Stimulated activated CD8-positive, alpha-beta memory T cell treated with anti-CD3 and anti-CD28 coated beads, Interleukin-7, amount 100 ng/mL, for 1 hour (primary cell): ENCODE measurements at places on chromosomes 11 and 22.

DNA sequence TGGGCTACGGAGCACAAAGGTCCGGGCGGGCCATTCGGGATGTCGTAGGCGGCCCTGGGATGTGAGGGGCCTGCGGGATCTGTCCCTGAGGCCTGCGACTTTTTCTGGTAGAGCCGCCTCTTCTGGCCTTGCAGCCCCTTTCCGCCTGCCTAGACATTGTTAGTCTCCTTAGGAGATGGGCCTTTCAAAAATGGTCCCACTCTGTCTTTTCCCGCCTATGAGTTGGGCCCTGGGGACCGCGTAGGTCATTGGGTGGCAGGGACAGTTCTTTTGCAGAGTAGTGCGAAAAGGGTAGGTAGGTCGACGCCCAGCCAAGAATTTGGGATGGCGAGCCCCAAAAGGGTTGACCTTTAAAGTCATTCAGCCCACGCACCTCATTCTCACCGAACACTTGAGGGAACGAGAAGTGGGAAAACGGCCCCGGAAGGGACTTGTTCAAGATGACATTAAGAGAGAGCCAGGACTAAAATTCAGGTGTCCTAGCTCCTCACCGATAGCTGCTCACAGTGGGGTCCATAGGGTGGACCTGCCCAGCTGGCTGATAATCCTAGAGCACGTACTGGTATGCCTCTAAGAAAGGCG is 785 bp downstream of the OTUB1 start:
- DNase-seq = no peak

DNA sequence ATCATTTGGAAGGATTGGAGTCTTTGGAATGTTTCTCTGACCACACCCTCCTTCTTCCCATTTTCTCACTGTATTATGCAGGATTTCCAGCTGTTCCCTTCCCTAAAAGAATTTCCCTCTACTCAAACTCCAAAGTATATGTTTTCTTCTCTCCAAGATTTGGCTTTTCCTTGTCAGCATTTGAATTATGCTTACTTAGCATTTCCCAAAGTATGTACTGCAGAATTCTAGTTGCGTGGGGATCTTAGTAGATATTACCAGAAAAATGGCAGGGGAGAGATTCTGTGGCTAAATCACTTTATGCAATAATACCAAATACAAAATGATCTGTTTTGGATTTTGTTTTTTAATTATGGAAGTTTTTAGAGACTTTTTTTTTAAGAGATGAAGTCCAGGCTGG is 142.3 kb downstream of the OR4C45 start:
- no peak for DNase-seq

DNA sequence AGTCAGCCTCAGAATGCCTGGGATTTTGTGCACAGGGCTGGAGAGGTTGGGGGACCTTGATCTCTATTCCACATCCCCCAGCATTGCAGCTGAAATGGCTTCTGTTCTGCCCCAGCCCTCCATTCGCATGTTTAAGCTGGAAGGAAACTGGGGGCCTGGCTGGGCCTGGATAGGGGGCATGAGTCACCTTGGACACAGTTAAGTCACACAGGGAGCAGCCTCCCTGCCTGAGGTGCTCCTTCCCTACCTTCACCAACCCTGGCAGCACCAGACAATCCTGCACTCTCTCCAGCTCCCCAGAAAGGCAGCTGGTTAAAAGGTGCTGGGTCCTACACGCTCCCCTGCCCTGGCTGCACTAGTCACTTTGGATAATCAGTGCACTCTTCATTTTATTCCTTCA is 763 bp downstream of the SMIM45 start:
- no peak for DNase-seq

DNA sequence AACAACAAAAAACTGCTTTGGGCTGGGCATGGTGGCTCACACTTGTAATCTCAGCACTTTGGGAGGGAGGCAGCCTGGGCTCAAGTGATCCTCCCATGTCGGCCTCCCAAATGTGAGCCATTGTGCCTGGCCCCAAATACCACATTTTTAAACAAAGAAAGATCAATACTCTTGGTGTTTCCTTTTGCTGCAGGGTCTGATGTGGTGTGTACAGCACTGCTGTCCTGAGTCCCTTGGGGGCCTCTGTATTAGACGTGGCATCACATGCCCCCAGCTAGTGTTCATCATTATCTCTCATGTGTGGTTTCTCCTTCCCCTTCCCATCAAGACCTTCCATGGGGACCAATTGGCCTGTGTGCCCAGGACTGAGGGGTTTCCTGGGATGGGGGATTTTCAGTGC is 20.5 kb upstream of the XBP1 start:
- no peak for DNase-seq

- DNase-seq = no peak
These were observed 11.8 kb downstream of the IL10RA start for GRCh38 chr11:117997823-117998579.

GRCh38 chr11:33808228-33808828 is 34.0 kb upstream of the FBXO3 start:
- DNase-seq = peak; percentile 85

GRCh38 chr11:125603207-125603606 is 10.6 kb downstream of the STT3A start:
- DNase-seq = no peak

DNA sequence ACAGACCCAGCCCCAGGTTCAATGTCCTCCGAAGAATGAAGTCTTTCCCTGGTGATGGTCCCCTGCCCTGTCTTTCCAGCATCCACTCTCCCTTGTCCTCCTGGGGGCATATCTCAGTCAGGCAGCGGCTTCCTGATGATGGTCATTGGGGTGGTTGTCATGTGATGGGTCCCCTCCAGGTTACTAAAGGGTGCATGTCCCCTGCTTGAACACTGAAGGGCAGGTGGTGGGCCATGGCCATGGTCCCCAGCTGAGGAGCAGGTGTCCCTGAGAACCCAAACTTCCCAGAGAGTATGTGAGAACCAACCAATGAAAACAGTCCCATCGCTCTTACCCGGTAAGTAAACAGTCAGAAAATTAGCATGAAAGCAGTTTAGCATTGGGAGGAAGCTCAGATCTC is 14.1 kb downstream of the APOL1 start:
- DNase-seq = no peak

GRCh38 chr22:40289991-40290459 is 56.3 kb upstream of the ADSL start:
- peak; percentile 37 for DNase-seq

- DNase-seq = no peak
These were observed 11.8 kb upstream of the MGAT3 start for GRCh38 chr22:39444937-39445465.

DNA sequence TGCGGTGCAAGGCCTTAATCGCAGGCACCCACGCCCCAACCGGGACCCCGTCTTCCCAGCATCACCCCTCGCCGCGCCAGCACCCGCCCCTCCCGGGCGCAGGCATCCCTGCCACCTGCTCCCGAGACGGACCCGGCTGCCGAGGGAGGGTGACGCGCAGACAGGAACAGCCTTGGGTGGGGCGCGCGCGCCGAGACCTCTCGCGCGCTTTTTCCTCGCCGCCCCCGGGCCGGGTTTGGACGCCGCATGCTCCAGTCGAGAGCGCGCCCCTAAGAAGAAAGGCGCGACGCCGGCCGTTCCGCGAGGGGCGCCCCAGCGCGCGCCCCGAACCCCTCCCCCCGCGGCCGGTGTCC is 504 bp downstream of the CFL1 start:
- peak; percentile 40 for DNase-seq

GRCh38 chr22:47811971-47812370 is 1049.5 kb downstream of the TBC1D22A start:
- no peak for DNase-seq

DNA sequence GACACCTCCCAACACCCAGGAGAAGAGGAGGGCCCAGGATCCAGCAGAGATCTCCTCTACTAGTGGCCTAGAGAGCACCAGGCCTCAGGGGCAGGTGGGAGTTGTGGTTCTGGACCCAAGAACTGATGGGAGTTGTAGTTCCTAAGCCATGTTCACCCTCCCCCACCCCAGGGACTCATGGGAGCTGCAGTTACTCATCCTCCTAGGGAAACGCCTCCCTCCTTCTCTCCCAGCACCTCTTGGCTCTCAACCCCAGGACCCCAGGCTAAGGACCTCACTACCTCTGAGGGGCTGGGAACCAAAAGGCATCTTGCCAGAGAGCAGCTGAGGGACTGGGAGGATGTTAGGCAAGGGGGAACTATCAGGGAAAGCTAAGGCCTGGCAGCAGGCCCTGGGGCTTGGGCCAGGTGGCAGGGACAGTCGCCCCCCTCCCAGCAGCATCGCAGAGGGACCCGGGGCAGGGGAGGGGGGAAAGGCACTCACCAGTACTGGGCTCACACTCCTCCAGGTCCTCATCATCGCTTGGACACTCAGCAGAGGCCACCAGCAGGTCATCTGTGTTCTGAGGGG is 28.9 kb downstream of the SLC22A12 start:
- DNase-seq = no peak

DNA sequence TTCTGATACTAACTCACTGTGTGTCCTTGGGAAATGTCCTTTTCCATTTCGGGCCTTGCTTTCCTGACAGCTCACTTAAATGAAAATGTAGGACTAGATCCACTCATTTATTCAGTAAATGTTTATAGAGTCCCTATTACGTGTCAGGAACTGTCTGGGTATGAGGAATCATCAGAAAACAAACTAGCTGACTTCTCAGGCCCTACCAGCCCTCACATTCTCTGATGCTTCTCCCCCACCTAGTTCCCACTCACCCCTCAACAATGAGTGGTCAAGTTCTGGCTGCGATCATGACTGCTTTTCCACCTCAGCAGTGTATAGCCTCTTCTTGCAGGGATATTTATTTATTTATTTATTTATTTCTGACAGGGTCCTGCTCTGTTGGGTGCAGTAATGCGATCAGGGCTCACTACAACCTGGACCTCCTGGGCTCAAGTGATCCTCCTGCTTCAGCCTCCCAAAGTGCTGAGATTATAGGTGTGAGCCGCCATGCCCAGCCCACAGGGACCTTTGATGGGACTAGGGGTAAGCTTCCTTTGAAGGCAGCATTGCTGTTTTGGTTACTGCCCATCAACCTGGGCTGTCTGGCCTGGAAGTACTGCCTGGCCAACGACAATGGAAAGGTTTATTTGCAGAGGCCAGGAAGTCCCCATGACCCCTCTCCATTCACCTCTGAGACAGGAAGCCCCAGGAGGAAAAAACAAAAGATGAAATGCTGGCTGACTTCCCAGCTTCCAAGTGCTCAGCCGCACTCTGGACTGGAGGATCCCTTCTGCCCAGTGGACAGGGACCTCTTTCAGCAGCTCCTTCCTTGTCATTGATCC is 33.1 kb upstream of the POLD3 start:
- no peak for DNase-seq

- no peak for DNase-seq
These were observed 257.8 kb upstream of the B3GAT1 start for GRCh38 chr11:134669796-134670195.

DNA sequence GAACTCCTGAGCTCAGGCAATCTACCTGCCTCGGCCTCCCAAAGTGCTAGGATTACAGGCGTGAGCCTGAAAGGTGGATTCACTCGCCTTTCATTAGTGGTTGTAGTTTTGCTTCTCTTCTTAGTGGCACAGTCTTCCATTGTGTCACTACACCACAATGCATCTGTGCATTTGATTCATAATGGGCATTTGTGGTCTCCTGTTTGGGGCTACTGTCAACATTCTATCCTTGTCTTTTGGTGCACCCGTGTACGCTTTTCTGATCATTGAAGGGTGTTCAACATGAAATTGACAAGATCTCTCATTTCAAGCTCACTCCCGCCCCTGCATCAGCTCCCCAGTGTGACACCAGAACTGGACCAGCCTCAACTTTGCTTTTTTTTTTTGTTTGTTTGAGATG is 2.0 kb upstream of the SYT12 start:
- no peak for DNase-seq

- no peak for DNase-seq
These were observed 22.6 kb upstream of the OR56B1 start for GRCh38 chr11:5713695-5714094.

GRCh38 chr22:47034905-47035419 is 272.5 kb downstream of the TBC1D22A start:
- no peak for DNase-seq

- no peak for DNase-seq
These were observed 29.6 kb upstream of the FIBIN start for GRCh38 chr11:26964339-26964738.

GRCh38 chr11:3102641-3102921 is 45.4 kb upstream of the CARS1 start:
- no peak for DNase-seq

DNA sequence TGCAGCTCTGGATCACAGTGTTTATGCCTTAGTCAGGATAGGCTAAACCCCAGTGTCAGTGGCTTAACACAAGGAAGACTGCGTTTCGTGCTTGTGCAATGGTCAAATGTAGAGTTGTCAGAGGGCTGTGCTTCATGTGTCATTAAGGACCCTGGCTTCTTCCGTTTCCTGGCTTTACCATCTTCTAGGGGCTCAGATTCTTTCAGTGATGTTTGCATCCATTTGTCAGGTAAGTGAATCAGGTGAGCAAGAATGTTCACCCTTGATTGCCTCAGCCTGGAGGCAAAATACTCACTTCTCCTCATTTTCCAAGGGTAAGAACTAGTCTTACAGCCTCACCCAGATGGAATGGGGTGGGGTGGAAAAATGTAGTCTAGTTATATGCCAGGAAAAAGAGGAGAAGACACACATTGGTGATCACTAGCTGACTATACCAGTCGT is 20.5 kb upstream of the AMOTL1 start:
- no peak for DNase-seq

DNA sequence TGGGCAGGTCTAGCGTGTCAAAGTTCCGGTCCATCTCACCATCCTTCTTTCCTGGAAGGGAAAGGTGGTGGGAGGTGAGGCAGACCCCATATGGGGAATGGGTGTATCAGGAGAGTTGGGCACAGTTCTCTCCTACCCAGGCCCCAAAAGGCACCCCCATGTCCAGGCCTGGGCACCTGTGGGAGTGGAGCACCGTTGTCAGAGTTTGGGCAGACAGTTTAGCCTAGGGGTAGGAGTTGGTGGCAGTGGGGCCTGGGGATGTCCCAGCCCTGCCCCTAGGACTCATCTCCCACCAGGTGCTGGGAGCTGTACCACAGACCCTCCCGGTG is 34.1 kb upstream of the TXNRD2 start:
- DNase-seq = no peak

DNA sequence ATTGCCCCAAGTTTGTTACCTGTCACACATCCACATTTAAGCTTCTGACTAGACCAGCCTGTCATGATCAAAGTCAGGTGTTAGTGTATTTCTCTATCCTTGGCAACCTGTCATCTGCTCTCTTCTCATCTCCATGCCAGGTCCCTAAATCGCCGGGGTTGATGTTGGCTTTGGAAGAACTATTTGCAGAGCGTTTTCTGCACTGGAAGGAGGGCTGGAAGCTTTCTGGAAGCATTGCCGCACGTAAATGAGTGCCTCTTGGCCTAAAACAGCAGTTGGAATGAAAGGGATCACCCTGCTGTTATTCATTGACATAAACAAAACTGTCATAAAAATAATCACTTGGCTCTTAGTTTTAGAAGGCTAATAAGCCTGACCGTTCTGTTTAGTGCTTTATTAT is 1.4 kb downstream of the TTC12 start:
- DNase-seq = no peak
